ENCODE measurements at places on chromosomes 2 and 18.

GRCh38 chr2:226310146-226310545 is 489.5 kb downstream of the IRS1 start:
- DNase-seq, result no peak

DNA sequence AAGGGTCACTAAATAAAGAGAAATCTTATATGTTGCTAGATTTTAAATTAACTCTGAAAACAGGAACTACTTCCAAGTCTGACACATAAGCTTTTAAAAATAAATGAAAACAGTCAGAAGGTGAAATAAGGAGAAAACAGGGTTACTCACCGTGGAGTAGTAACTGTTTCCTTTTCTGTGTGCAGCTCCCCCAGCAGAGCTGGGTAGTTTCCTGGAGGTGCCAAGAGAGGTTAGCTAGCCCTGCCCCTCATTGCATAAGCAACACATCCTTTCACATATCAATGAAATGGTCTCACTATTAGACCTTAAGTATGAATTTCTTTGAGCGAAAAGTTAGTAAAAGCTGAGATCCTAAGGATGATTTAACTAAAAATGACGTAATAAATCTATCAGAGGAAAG is 54.0 kb upstream of the GPR75 start:
- DNase-seq, result no peak

GRCh38 chr2:159226059-159226461 is 60.4 kb downstream of the WDSUB1 start:
- no peak for DNase-seq

- DNase-seq, result no peak
Observed at GRCh38 chr2:28357055-28357454, 35.6 kb upstream of the FOSL2 start.

DNA sequence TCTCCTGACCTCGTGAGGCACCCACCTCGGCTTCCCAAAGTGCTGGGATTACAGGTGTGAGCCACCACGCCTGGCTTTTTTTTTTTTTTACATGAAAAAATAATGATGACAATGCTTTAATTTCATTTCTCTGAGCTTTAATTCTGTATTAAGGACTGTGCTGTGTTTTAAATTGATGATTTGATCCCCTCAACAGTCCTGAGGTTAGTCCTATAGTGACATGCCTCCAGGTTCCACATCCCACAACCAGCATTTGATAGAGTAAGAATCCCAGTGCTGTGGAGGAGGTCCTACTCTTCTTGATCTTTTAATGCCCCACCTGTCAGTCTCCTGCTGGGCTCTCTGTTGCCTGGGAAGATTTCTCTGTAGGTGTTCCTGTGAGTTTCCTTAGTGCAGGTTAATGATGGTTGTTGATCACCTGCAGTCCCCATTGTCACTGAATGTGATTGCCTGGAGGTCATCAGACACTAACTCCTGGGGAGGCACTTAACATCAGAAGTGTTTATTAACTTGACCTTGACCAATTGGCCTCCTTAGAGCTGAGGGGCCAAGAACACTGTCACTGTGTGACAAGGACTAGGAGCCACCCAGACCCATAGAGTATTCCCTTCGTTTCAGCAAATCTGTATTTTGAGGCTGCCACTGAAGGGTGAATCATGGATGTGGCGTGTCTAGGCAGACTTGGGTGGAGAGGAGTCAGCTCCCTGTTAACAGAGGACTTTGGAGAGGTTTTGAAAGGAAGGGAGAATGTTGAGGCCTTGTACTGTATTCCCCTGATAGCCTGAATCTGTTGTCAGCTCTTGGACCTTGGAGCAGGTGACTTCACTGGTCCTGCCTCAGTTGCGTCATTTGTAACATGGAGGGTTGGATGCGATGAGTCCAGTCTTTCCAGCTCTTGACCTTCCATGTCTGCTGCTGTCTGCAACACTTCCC is 11.5 kb downstream of the ASAP2 start:
- DNase-seq, result no peak

DNA sequence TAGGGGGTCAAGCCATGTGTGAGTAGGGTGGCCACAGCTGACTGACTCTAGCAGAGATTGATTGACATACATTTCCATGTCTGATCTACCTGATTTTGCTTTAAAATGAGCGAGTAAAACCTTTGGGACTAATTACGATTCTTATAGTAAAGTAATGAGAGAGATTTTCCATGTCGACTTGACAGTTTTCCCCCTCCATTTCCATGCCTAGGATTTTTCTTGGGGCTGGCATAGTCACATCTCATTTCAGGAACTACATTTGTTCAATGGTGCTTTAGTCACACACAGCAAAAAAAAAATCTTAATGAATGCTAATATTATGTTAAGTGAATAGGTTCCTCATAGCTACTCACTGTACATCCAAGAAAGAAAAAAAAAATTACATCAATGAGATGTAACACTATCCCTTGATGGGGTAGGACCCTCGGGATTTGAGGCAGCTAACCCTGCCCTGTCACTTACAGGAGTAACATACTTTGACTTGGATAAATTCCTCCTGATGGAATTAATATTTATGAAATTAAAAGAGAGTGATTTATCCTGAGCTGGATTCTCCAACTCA is 690.9 kb downstream of the TDRD15 start:
- DNase-seq, result no peak

- DNase-seq, result no peak
Observed at GRCh38 chr2:223503746-223504145, 98.4 kb downstream of the SCG2 start.

GRCh38 chr18:21747268-21747667 is 6.7 kb downstream of the MIB1 start:
- no peak for DNase-seq

- no peak for DNase-seq
Observed at GRCh38 chr2:105514576-105514975, 115.7 kb upstream of the FHL2 start.

DNA sequence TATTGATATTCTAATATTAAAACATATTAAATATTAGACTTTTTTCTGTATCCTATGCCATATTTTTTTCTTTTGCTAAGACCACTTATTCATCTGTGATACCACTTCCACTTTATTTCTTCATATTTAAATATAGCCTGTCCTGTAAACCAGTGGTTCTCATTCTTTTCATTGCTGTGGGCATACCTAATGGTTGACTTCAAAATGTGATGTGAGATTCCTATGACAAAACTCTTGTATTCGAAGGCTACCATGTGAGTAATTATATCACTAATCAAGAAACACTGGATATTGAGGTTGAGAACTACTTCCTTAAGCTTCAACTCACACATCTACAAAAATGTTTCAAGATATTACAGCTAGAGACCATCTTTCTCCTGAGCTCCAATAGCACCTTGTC is 3.6 kb downstream of the SCRN3 start:
- no peak for DNase-seq

- peak; percentile 57 for DNase-seq
Observed at GRCh38 chr2:226423498-226423960, 376.1 kb downstream of the IRS1 start.

- peak; percentile 9 for DNase-seq
Observed at GRCh38 chr2:178891265-178891958, 84.2 kb upstream of the TTN start.

GRCh38 chr2:43759195-43759594 is 14.6 kb upstream of the DYNC2LI1 start:
- DNase-seq, result no peak

- DNase-seq, result no peak
Observed at GRCh38 chr2:194723446-194723845, 933.6 kb upstream of the SLC39A10 start.

GRCh38 chr18:61606068-61606660 is 272.9 kb downstream of the CDH20 start:
- DNase-seq, result no peak

- DNase-seq, result no peak
Observed at GRCh38 chr2:20599861-20600461, 50.9 kb downstream of the HS1BP3 start.

DNA sequence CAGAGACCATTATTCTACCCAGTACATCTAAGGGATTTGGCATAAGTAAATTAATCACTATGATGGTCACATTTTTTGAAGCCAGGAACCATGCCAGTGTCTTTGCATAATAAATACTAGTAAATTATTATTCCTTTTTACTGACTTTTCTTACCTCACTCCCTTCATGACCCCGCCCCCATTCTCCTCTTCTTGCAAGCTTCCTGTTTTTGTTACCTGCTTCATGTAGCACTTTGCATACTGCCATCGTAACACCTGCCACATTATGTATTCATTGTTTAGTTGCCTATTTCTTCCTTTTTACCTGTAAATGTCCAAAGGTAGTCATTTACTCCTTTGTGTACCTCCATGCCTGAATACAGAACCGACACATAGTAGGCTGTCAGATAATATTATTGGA is 309.5 kb downstream of the KIAA1328 start:
- no peak for DNase-seq

- DNase-seq, result no peak
Observed at GRCh38 chr18:10418836-10419235, 35.6 kb upstream of the APCDD1 start.

- no peak for DNase-seq
Observed at GRCh38 chr18:79753391-79753851, 44.3 kb upstream of the KCNG2 start.

DNA sequence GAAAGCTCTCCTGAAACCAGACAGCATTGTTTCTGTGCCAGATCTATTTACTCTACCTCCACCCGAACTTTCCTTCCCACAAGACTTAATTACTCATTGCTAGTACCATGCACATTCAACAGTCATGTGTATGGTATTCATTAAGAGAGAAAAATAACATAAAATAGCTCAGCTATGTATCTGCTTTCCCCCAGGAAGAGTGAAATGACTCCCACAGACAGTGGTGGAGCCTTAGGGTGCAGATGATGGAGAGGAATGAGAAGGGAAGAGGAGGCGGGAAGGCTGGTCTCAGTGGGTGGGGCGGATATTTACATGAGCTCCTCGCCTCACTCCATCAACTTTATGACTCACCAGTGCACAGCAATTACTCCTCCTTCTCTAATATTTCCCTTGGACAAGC is 724.5 kb downstream of the EPHA4 start:
- no peak for DNase-seq

DNA sequence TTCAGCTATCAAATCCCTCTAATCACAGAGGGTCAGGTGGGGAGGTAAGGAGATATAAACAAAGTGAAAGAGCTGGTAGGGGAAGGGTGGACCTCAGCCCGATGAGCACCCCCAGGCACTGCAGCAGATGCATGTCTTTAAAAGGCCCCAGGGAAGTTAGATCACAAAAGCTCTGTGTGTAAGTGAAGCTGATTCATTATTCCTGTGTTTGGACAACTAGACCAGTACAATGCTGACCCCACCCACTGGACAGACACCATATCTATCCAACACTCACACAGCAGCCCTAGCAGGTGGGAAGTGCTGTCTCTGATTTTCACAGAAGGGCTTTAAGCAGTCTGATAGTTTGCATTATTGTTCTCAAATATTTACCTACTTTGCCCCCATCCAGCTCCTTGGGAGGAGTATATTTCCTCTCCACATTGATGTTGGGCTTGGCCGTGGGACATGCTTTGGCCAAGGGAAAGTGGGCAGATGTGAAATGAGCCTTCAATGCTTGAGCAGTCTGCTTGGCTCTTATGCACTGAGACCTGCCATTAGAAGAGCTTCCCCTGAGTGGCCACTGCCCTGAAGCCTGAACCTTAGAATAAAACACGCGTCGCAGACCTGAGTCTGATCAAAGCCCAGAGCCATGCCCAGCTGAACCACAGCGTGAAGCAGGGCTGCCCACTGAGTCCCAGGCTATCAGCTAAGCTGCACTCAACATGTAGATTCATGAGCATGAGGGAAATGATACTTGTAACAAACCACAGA is 111.4 kb downstream of the COPS8 start:
- no peak for DNase-seq

GRCh38 chr2:17479875-17480274 is 38.4 kb downstream of the RAD51AP2 start:
- no peak for DNase-seq

DNA sequence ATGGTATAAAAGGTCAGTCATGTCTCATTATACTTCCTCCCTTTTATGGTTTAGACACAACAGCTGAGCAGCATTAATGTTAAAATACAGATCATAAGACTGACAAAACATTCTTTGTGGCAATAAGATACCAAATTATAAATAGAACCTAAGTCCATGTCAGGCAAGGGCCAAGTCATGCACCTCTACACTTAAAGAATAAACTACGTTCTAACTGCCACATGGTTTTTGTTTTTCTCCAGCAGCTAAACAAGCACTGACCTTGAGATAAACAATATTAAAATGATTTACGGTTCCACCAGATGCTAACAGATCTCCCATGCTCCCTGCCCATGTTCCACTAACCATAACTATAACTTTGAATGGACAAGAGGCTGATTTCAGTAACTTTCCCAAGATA is 368.6 kb upstream of the TFPI start:
- DNase-seq, result no peak

- DNase-seq, result no peak
Observed at GRCh38 chr2:1227274-1227900, 185.9 kb upstream of the TPO start.

DNA sequence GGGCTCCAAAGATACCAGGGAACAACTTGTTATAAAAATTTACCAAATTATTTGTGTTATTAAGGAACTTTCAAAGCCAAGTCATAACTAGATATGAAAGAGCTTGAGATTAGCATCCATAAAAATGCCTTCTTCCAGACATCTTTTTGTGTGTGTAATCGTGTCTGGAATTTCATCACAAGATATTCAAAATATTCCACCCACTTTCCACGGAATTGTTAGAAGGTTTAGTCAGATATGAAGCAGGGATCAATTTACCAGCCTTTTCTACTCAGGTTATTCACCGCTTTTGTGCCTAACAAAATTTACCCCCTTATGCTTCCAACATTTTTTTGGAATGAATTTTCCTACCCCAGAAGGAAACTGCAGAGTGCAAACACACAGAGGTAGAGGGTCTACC is 130.2 kb upstream of the ACVR2A start:
- no peak for DNase-seq

DNA sequence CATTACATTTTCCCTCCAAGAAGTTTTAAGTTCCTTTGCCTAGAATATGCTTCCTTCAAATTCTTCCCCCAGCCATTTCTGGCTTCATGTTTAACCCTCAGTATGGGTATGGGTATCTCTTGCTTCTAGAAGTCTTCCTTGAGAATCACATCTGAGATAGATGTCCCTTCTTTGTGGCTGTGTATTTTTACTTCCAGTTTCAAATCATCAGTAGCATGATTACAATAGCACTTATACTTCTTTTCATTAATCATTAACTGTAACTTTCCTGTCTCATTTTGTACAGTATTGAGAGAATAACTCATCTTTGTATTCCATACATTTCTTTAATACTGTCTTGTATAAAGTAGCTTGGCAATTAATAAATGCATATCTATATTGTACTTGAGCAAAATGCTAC is 17.3 kb upstream of the PDE1A start:
- DNase-seq, result no peak

DNA sequence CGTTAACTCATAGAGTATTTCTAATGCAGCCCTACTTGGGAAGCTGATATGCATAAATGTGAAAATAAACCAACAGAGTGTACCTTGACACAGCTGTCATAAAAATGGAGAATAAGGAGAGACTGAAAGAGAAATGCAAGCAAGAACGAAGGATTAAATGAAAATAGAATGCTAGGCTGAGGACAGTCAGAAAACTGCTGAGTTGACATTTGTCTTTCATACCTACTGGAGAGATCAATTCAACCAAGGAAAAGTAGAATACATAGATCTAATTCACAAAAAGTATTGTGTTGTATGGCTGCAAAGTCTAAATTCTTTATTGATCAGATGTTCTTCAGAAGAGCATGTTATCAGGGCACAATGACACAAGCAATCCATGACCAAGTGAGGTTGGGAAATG is 112.0 kb downstream of the EPHA4 start:
- DNase-seq, result no peak

Data from naive thymus-derived CD4-positive, alpha-beta T cell (primary cell).